HFFc6 (cell line): ENCODE measurements at places on chromosomes 1 and 21.

DNA sequence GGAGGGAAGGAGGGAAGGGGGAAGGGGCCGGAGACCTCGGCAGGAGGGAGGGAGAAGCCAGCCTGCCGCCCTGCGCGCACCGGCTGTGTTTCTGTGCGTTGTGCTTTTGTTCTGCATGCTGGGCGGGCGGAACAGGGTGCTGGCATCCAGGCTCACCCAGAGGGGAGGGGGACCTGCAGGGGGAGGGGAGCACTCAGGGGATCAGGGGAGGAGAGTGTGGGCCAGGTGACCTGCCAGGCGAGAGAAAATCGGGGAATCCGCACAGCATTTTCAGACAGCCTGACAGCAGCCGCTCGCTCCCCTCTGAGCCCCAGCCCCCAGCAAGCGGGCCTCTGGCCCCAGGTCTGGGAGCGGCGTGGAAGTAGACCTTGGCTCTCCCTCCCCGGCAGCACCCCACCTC is 54.7 kb downstream of the RIPK4 start:
- no peak for DNase-seq

DNA sequence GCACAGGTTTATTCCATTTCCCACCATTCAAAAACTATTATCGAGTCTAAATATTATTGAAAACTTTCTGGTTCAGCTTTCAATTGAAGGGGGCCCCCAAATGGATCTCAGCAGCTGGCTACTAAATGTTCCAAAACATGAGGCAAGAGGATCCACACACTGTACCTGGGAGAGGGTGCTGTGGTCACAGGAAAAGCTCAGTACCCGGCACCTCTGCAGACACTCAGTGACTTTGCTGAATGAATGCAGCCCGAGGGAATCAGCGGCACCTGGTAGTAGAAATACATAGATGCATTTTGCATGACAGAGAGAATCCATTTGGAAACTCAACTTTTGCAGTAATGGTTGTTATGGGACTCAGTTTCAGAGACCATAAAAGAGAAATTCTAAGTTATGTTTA is 89.3 kb downstream of the PCP4 start:
- DNase-seq = no peak

- DNase-seq = no peak
Observed at GRCh38 chr1:153360592-153361479, 3.2 kb downstream of the S100A9 start.

- DNase-seq = no peak
Observed at GRCh38 chr1:20178634-20179370, 7.1 kb upstream of the UBXN10 start.

DNA sequence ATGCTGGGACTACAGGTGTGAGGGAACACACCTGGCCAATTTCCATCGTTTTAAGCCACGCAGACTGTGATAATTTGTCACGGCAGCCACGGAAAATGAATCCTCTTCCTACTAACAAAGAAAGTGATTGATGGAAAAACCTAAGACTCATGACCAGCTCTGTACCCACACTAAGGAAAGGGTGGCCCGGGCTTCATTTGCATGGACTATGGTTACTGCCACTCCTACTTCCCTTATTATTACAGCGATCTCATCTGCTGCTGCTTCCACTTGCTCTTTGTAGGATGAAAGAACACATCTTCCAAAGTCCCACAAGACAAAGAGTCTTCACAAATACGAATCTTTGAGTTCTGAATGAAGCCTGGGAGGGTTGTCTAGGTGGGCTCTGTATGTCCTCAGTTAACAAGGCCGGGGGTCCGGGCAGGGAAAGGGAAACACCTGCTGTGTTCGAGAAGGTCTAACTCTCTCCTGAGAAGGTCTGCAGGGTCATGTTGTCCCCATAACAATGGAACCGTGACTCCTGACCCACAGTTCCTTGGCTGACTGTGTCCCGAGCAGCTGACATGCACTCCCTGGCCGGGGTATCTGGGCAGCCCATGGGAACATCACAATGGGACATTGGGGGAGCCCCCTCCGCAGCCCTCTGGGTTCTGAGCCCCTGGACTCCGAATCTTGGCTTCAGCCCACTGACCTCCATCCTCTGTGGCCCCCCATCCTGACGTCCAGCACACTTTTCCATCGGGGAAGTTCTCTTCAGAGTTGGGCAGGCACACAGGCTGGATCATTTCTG is 13.3 kb upstream of the TFF1 start:
- no peak for DNase-seq

GRCh38 chr1:204384636-204385352 is 25.1 kb upstream of the PLEKHA6 start:
- peak; percentile 48 for DNase-seq

DNA sequence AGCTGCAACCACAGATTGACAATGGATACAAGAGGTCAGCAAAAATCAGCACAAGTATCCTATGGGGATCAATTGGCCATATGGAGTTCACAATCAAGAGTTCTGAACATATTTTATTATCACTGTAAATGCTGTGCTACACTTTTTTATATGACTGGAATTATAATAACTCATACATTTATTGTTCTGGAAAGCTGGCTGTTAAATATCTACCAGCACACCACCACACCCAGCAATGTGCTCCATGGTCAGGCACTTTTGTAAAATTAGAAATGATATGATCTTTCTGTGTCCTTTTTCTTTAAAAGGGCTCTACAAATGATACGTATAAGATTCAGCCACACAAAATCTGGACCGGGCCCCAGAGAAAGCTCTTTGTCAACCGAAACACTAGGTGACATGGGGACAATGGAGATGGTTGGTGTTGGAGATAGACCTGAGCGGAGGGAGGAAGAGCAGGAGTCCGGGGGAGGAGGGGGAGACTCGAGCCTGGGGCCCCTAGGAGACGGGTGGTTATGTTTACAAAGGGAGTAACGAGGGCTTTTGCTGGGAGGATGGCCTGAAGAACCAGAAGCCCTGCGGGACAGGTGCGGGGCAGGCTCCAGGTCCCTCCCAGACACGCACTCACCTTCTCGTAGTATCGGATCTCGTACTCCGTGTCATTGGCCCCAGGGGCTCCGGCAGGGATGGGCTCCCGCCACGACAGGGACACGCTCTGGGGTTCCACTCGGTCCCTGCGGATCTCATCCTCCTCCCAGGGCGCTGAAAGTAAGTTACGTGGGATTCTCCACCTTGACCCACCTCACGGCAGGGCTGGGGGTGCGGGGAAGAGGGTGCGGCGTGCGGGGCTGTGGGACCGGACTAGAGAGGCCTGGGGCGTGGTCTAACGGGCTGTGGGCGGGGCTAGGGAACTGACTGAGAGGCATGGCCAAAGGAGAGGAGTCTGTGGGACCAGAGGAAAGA is 30.0 kb downstream of the EPHA10 start:
- no peak for DNase-seq

DNA sequence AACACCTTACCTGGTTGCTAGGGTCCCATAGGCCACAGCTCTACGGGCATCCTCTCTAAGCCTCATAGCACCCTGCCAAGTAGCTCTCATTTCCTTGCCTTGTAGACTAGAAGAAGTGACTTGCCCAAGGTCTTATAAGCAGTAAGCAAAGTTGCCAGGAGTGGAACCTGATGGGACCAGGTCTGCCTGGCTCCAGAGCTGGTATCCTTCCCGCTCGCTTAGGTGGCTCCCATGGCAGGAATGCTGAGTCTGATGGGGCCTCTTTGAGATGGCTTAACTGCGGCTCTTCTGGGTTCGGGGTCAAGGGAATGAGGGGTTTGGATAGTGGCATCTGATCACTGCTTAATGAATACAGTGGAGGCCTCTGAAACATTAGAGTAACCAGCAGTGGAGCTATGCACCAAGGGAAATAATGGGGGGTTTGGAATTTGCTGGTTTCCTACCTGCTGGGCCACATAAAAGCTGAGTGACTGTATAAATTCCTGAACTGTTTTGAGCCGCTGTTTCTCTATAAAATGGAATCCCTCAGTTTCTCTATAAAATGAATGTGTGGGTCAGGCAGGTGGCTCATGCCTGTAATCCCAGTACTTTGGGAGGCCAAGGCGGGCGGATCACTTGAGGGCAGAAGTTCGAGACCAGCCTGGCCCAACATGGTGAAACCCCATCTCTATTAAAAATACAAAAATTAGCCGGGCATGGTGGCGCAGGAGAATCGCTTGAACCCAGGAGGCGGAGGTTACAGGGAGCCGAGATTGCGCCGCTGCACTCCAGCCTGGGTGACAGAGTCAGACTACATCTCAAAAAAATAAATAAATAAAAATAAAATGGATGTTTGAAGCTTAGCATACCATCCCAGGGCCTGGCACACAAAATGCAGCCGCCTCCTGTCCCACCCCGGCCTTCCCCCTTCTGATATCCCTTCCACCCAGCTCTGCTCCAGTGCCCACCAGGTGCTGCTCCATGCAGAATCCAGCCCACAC is 12.4 kb downstream of the FAM151A start:
- DNase-seq = no peak

DNA sequence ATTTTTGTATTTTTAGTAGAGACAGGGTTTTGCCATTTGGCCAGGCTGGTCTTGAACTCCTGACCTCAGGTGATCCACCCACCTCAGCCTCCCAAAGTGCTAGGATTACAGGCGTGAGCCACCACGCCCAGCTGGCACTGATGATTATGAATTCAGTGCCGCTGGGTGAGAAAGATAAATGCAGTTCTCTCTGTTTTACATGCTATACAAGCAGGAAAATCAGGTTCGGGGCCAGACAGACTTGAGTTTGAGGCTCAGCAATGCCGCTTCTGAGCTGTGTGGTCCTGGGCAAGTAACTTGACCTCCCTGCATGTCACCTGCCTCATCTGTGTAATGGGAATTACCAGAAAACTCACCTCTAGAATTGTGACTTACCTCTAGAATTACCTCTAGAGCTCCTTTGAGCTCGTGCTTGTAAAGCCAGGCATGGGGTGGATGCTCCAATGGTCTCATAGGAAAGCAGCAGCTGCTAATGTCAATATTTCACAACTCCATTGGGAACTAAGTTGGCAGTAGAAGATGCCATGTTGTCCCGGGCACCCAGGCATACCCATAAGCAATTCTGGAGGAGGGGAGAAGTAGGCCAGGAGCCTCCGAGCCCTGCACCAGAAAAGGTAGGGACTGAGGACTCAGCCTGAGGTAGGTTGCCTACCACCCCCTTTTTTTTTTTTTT is 119.8 kb upstream of the SLC25A33 start:
- no peak for DNase-seq

- DNase-seq = no peak
Observed at GRCh38 chr1:145983206-145983675, 13.1 kb downstream of the TXNIP start.

DNA sequence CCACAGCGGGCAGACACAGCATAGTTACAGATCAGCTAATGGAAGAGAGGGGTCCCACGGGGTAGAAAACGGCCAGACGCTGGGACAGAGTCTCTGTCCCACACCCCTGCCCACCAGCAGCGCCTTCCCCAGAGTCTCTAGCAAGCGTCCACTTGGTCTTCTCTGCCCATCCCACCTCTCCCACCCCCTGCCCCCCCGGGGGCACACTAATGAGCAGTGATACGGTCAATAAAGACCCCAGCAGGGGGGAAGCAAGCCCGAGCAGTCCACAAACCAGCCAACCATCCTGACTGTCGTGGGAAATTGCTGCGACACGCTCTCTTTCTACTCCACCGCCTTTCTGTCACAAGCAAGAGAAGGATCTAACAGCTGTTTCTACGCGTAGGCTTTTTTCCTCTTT is 374.7 kb downstream of the NPHP4 start:
- DNase-seq = no peak

- no peak for DNase-seq
Observed at GRCh38 chr1:236638945-236639344, 34.6 kb upstream of the HEATR1 start.

DNA sequence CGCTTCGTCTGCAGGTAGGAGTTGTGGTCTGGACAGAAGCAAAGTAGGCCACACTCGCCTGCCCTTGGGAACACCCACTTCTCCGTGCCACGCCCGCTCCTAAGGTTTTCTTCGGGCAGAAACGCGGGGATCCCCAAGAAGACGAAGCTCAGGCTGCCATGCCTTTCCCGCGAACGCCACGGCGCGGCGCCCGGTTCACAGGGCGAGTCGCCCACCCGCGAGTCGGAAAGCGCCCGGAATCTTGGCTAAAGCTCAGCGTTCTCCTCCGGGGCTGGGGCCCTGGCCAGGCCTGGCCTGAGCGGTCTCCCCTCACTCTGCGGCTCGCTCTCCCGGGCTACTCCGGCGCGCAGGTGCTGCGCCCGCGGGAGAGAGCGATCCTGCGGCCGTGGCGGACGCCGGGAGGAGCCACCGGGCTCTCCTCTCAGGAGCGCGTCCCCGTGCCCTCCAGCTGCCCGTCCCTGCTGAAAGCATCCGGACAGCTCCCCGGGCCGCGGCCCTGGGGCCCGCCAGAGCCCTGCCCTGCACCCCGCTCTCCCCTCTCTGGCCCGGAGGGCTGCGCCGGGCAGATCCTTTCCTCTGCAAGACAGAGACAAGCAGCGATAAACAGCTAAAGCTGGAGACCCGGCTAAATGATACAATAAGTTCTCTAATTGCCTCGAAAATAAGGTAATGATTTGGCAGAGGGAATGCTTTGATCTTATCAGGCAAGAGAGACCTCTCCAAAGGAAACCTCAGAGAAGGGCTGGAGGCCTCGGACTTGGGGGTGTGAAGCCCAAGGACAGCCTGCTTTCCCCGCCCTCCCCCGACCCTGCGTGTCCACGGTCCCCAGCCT is 6.7 kb upstream of the WNT2B start:
- DNase-seq = peak; percentile 68

DNA sequence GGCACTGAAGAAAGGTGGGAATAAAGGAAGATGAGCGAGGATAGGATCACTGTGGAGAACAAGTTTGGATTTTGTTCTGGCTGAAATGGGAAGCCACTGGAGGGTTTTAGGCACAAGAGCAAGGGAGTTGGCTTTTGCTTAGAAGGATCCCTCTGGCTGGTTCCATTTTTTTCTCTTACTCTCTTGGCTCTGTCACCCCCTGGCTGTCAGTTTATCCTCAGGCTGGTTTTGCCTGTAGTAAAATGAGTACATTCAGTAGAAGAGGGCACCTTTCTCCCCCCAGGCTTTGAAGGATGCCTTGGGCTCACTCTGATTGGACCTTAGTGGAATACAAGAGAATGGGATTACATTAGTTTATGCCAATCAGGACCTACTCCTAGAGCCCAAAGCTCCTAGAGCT is 17.1 kb downstream of the CACHD1 start:
- no peak for DNase-seq

- peak; percentile 89 for DNase-seq
Observed at GRCh38 chr1:65527707-65528503, 107.4 kb downstream of the LEPR start.

DNA sequence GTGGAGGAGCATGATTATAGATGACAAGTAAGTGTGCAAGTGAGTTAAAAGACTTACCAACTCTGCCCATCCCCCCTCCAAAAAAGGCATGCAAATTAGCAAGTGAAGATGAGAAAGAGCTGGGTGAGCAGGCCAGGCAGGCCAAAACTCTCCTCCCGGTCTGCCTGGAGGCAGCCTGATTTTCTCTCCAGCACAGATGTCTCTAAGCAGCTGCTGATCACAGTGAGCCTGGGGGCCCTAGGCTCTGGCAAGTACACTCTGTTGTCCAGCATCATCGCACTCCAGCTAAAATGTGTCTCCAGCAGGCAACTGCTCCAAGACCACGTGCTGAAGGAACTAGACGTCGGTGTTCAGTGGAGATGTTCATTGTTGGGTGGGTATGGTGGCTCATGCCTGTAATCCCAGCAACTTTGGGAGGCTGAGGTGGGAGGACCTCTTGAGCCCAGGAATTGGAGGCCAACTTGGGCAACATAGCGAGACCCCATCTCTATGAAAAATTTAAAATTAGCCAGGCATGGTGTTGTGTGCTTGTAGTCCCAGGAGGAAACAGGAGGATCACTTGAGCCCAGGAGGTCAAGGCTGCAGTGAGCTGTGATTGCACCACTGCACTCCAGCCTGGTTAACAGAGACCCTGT is 56.7 kb upstream of the PUM1 start:
- DNase-seq = no peak
